ENCODE measurements at places on chromosomes 5 and 9. TPM values are rescaled to one million over a fixed set of nuclear protein-coding genes. Genes with fewer than 3 reads are reported as not detected.

SCGB3A1 gene
- not detected for total RNA-seq

FBLL1 gene
- total RNA-seq: not detected

ADRA1B gene
- total RNA-seq: 11.2 TPM

RORB gene
- total RNA-seq: not detected

CDX1 gene
- not detected for total RNA-seq

IFNA21 gene
- not detected for total RNA-seq

SARDH gene
- 0.05 TPM for total RNA-seq

AK6 gene
- total RNA-seq: 47.9 TPM

SPINK13 gene
- not detected for total RNA-seq

TTC1 gene
- total RNA-seq: 72.5 TPM

C9 gene
- not detected for total RNA-seq

PCDHAC2 gene
- total RNA-seq: 3.5 TPM

HSD17B3 gene
- 0.17 TPM for total RNA-seq

Data from A549 treated with RU486 at 1 μM for 4 hours (cell line).